ENCODE measurements at places on chromosomes 2 and 18.

DNA sequence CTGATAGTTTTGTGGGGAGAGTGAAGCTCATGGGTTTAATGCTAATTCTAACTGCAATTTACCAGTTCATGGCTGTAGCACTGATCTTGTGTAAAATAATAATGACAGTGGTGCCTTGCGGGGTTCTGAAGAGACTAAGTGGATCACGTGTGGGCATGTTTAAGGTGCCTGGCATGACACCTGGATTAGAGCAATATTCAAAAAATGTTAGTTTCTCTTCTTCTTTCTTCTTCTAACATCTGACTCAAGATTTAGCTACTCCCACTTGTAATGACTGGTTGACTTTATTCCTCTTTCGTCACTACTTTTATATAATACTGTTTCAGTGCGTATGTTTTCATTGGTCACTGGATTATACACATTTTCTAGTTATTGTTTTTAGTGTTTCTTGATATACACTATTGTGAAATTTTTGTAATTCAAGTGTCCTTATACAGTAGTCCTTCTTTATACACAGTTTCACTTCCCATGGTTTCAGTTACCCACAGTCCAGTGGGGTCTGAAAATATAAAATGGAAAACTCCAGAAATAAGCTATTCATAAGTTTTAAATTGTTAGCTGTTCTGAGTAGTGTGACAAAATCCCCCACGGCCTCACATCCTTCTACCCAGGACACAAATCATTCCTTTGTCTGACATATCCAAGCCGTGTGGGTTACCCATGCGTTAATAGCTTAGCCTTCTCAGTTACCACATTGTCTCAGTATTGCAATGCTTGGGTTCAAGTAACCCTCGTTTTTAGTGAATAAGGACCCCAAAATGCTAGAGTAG, 662.2 kb upstream of the CNTNAP5 start:
- no peak for DNase-seq

GRCh38 chr2:190184460-190184859, 121.9 kb upstream of the MSTN start:
- no peak for DNase-seq

DNA sequence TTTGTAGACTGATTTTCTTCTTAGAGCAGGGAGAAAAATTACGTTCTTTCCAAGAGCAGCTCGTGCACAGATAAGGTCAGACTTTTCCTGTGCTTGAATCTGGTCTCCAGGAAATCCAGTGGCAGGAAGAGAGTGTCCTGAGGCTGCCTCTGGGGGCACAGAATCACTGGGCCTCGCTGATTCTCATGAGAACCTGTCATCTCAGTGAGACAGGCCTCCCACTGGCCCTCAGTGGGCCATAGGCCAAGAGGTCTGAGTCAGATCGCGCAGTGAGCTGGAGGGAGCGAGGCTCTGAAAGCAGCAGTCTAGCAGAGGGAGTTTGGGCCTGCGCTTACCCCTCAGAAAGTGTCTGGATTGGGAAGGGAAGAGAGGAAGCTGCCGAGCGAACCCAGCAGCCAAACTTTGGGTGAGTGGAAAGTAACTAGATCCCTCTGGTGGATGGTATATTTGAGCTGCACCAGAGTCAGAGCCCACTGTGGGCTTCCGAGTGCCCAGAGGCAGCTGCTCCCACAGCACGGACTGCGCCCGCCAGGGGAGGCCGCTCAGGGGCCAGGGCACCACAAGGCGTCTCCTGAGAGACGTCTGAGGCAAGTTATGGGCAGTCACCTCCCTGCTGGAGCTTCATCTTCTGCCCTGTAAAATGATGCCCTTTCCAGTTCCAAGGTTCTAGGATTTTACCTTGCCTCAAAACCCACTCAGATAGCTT, 8.2 kb downstream of the GDF7 start:
- DNase-seq: no peak

GRCh38 chr18:78790960-78791359, 188.7 kb upstream of the SALL3 start:
- no peak for DNase-seq

- peak; percentile 64 for DNase-seq
Measured at GRCh38 chr2:217162533-217162932, 302.7 kb upstream of the TNP1 start.

GRCh38 chr2:180597179-180597578, 383.2 kb upstream of the UBE2E3 start:
- DNase-seq: no peak

- DNase-seq: no peak
Measured at GRCh38 chr2:2846332-2847208, 515.5 kb upstream of the MYT1L start.

DNA sequence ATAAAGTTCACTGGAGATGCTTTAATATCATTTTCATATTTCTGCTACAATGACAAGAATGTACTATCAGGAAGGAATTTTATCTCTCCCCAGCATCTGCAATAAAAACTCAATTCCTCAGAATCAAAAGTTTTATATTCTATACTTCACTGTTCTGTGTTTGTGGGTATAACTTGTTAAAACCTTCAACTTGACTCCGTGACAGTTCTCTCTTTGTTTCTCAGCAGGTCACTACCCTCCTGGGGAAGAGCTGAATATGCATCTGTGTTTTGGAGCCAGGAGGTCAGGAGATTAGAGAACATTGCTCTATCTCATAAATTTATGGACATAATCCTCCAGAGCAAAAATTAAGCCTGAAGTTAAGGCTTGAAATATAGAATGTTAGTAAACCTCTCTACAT, 411.4 kb downstream of the TRIB2 start:
- DNase-seq: no peak

DNA sequence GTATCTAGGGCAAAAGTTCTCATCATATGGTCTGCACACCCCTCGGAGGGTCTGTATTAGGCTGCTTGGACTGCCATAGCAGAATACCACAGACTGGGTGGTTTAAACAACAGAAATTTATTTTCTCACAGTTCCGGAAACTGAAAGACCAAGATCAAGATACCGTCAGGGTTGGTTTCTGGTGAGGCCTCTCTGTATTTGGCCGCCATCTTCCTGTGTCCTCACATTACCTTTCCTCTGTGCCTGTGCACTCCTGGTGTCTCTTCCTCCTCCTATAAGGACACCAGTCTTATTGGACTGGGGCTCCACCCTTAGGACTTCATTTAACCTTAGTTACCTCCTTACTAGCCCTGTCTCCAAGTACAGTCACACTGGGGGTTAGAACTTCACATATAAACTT, 132.5 kb downstream of the NCOA1 start:
- DNase-seq: no peak

- no peak for DNase-seq
Measured at GRCh38 chr2:145290986-145291385, 771.1 kb upstream of the ZEB2 start.

- no peak for DNase-seq
Measured at GRCh38 chr18:28511413-28511821, 334.5 kb upstream of the CDH2 start.

DNA sequence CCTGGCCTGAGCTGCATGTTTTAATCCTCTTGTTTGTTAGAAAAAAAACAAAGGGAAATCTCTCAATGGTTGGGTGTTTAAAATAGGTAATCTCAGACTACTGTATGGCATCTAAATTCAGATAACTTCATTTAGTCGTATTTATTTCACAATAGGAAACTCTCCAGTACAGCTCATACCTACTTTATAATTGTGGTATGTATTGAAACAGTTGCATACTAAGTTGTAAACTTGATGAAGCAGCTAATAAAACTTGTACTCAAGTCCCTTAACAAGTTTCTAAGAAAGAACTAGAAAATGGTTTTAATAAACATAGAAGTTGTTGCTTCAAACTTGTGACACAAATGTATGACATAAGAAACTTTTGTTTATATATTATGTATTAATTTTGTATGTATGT, 334.5 kb downstream of the PTPRM start:
- DNase-seq: no peak

GRCh38 chr2:85259101-85259590, 68.6 kb downstream of the TGOLN2 start:
- DNase-seq: no peak

- DNase-seq: no peak
Measured at GRCh38 chr18:45161850-45162249, 453.4 kb upstream of the SLC14A2 start.

GRCh38 chr2:231394211-231395141, 1.0 kb upstream of the B3GNT7 start:
- DNase-seq: peak; percentile 88

GRCh38 chr2:98634406-98635092, 26.2 kb downstream of the UNC50 start:
- DNase-seq: peak; percentile 75

DNA sequence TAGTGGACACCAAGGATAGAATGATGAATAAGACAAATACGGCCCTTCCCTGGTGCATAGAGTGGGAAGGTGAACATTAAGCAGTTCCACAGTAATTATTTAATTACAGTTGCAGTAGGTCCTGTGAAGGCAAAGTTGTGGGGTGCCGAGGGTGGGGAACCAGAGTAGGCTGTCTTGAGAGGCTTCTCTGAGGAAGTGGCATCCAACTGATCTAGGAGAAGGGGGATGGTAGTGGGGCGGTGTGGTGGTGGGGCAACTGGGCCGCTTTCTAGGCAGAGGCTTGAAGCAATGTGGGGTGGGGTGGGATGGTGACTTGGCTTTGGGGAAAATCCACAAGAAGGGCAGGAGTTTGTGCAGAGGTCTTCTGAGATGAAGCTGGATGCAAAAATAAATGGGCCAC, 11.7 kb downstream of the ACSL3 start:
- DNase-seq: no peak

DNA sequence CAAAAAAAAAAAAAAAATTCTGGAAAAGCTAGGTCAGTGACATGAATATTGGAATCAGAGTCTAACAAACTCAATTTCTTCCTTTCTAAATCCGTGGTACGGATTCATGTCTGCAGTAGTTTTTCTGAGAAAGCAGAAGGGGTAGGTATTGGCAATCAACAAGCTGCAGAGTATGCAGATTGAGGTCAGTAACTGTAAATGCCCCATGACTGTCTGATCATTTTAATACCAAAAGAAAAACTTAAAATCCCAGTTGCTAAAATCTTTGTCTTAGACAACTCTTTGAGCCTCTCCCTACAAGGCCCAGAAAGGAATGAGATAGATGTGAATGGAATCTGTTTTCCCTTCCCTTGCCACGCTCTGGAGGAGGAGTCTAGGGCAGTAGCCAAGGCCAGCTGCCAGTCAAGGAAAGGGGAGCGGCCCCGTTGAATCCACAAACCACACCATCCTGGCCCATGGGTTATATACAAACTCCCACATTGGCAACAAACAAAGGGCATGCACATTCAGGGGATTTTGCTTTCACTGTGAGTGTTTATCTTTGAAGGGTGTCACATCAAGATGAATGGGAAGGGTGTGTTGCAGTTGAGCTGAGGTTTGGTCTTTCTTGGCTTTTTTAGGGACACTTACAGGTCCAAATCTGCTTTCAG, 6.1 kb upstream of the CASP8 start:
- no peak for DNase-seq

DNA sequence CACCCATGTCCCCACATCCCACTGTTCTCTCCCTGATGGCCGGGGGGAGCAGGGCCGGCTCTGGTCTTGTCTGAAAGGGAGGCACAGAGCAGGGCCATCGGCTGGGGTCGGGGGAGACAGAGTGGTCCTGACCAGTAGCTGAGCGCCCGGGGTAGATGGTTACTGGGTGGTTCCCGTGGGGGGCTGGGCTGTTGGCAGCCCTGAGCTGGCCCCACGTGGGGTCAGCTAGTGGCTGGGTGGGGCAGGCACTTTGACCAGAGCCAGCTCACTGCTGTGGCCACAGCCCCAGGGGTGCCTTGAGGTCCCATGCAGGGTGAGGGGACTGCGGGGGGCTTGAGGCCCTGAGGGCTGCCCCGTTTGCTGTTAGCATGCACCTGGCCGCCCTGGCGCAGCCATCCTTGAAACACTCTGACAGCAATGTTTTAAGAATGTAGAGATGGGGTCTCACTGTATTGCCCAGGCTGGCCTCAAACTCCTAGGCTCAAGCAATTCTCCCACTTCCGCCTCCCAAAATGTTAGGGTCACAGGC, 12.3 kb upstream of the NEU4 start:
- no peak for DNase-seq

DNA sequence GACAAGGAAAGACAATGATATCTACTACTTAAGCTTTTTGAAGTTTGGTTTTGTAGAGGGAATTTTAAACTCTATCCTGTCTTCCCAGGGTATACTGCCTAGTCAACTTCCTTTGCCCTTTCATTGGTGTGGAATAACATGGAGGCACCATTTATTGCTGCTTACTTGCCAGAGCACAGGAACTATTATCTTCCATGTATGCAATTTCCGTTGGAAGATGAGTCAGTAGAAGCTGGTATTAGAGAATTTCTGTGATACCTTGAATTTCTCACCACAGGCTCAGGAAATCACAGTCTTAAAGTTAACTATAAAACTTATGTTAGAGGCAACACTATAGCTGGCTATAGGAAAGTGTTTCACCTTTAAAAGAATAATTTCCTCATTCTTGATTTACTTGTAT, 40.9 kb upstream of the RGPD4 start:
- no peak for DNase-seq

DNA sequence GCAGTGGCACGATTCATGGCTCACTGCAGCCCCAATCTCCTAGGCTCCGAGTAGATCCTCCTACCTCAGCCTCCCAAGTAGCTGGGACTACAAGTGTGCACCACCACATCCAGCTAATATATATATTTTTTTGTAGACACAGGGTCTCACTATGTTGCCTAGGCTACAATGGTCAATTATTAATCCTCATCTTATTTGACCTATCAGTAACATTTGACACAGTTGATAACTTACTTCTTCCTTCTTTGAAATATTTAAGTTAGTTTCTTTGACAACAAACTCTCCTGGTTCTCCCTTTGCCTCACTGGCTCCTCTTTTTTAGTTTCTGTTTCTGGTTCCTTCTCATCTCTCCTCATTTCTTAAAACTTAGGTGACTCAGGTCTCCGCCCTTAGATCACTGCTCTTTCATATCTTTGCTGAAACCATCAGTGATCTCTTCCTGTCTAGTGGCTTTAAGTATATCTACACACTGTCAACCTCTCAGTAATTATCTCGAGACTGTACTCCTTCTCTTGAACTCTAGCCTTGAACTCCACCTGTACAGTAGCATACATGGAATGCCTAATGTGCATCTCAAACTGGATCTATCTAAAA, 11.5 kb downstream of the PGAP1 start:
- DNase-seq: no peak

GRCh38 chr2:7795778-7796563, 878.8 kb downstream of the RNF144A start:
- DNase-seq: no peak
